ENCODE measurements at places on chromosomes 1 and 21.

GRCh38 chr1:56429288-56429687 lies 150.1 kb downstream of the PLPP3 start:
- DNase-seq: no peak

- no peak for DNase-seq
These were observed 329.5 kb upstream of the DUSP10 start for GRCh38 chr1:222071387-222071786.

- DNase-seq: no peak
These were observed 240.7 kb downstream of the FOXD2 start for GRCh38 chr1:47678464-47678980.

GRCh38 chr1:119590393-119590792 lies 57.7 kb downstream of the ZNF697 start:
- DNase-seq: no peak

Data from stimulated activated CD4-positive, alpha-beta T cell treated with anti-CD3 and anti-CD28 coated beads, Interleukin-4, amount 100 ng/mL, for 4 hours (primary cell).